ENCODE measurements at places on chromosomes 4 and X. TPM values are rescaled to one million over a fixed set of nuclear protein-coding genes. Genes with fewer than 3 reads are reported as not detected.

Gene SPP1
- 5.4 TPM for total RNA-seq

Gene IQCM
- not detected for total RNA-seq

Gene AFP
- total RNA-seq: not detected

Gene PPP4R3C
- not detected for total RNA-seq

Gene MMRN1
- total RNA-seq: 0.95 TPM

Gene ARHGAP24
- not detected for total RNA-seq

Gene HNRNPD
- 424 TPM for total RNA-seq

Gene CDX4
- total RNA-seq: not detected

Gene TRPC3
- total RNA-seq: 0.64 TPM

Measured in T-helper 2 cell treated with Interferon-gamma antibody and Interleukin-4, amounts not matched to agents 100 ng/mL and 5 ng/mL, for 36 hours (primary cell).